ENCODE measurements at places on chromosomes 1 and 21.

DNA sequence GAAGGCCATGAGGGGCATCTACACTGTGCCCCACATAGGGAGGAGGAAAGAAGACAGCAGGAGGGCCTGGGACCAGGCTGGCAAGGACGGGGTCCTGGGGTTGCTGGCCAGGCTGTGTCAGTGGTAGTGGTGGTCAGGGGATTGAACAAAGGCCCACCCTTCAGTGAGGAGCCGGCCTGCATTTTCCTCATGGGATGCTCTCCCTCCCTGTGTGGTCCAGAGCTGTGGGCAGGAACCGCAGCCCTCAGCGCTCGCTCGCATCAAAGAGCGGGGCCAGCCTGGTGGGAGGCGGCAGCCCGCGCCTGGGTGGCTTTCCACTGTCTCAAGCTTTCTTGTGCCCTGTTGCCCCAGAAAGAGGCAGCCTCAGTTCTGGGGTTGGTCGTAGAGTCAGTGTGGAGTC, 24.8 kb downstream of the LHX4 start:
- no peak for DNase-seq

DNA sequence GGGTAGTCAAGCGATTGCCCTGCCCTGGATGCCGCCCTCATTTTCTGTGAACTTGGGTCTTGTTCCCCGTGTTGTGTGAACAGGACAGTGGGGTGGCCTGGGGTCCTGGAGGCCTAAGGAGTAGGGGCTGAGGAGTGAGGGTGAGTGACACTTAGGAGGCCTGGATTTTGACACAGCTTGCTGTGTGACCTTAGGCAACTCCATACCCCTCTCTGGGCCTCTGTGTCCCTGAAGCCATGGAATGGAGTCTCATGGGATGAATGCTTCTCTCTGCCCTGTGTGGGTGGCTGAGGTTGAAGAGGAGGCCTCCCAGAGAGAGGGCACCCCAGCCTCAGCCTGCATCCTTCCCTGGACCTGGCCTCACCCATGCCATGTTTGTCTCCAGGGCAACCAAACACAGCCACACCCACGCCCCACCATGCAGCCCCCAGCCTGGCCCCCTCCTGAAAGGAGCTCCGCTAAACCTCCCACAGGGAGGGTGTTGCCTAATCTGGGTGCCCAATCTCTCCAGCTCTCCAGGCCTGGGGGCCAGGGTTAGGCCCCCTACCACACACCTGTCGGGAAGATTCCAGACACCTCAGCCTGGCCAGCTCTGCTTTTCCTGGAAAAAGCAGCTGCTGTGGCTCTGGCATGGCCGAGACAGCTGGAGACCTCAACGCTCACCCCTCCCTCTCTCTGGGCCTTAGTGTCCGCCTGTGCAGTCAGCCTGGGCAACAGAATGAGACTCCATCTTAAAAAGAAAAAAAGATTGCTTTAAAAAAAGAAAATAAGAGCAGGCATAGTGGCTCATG, 9.9 kb downstream of the MYOM3 start:
- no peak for DNase-seq

DNA sequence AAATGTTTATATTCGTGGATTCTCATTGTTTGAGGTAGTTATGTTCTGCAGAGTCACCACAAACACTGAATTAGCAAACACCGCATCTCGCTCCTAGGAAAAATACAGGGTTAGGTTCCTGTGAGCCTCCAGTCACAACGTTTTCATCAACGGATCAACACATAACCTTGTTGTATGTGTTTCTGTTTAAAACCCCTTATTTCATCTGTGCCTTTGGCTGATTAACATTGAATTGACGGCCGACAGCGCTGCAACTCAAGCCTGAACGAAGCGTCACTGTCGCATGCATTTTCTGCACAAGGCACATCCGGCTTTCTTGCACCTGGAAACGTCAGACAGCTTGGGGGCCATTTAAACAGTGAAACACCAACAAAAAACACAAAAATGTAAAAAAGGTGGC, 8.4 kb downstream of the SLC45A1 start:
- DNase-seq: no peak

DNA sequence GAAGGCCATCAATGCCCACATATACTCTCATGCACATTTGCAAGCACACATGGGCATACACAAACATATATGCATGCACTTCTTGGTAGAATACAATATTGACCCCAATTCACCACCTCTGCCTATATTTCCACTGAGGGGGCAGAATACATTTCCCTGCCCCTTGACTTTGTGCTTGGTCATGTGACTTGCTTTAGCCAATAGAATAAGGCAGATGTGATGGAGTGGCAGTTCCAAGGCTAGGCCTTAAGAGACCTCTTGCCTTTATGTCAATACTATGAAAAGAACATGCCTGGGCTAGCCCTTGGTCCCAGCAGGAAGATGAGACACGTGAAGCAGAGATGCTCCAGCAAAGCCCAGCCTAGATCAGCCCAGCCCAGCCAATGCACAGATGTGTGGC, 66.0 kb upstream of the GRIK3 start:
- DNase-seq: no peak

- DNase-seq: no peak
These were observed 960 bp downstream of the MX2 start for GRCh38 chr21:41362605-41363369.

DNA sequence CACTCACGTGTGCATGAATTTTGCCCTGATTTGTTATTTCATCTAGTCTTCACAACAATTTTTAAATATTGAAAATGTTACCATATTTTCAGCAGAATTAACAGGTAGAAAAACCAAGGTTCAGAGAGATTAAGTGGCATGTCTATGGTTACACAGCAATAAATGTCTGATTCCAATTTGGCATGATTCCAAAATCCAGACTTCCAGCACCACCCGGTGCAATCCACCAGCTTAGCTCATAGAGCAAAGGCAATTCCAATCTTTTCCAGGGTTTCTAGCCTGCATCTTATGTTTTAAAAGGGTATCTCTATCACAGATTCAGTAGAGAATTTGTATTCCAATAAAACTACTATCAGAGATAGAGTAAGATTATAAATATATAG, 161.8 kb downstream of the TPR start:
- no peak for DNase-seq

GRCh38 chr1:187971851-187972250, 1143.1 kb downstream of the PLA2G4A start:
- no peak for DNase-seq

DNA sequence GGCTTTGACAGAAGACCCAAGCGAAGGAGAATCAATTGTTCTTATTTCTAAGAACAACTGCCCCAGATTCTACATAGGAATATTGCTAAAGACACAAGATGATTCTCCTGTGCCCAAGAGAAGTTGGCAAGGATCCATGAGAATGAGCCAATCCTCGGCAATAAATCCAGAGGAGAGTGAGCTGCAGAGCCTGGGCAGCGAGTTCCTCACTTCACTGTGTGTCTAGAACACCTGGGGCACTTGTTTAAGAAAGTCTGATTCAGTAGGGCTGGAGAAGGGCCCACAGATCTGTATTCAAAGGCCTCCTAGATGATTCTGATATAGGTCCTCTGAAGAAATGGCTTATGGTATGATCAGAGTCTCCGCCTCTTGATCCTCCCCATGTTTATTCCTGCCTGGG, 31.8 kb downstream of the GADD45A start:
- no peak for DNase-seq

GRCh38 chr1:19445417-19446342, 39.7 kb downstream of the CAPZB start:
- DNase-seq: no peak

DNA sequence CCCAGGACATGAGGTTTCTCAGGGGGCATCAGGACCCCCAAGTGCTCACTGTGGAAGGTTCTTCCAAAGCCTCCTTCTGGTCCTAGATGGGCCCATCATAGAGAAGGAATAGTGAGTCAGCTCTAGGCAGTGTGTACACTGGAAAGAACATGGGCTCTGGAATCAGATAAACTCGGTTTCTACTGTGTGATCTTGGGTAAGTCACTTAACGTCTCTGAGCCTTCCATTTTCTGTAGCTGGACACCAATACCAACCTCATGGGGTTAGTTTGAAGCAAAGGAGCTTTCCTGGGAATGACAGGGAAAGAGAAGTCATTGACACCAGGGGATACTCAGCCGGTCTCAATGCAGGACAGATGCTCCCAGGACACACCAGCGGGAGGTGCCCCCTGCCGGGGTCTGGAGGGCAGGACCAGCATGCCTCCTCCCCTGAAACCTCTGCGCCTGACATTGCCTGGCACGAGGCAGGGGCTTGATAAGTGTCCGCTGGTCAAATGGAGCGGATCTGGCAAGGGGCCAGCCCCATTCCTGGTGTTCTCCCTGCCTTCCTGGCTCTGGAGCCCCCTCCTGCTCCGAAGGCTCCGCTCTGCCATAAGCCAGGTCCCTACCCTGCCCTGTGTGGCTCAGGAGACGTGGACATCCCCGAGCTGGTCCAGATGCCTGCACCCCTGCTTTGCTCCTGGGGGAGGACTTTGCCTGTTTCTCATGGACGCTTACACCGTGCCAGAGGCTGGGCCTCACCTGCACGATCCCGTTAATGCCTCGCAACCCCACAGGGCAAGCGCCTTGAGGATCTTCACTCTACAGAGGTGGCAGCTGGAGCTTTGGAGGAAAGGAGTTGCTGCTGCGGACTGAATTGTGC, 52.8 kb downstream of the EDN2 start:
- DNase-seq: no peak

- DNase-seq: no peak
These were observed 78.5 kb downstream of the SLC35F3 start for GRCh38 chr1:233982827-233983518.

- no peak for DNase-seq
These were observed 36.9 kb downstream of the FBXO2 start for GRCh38 chr1:11617314-11617713.

DNA sequence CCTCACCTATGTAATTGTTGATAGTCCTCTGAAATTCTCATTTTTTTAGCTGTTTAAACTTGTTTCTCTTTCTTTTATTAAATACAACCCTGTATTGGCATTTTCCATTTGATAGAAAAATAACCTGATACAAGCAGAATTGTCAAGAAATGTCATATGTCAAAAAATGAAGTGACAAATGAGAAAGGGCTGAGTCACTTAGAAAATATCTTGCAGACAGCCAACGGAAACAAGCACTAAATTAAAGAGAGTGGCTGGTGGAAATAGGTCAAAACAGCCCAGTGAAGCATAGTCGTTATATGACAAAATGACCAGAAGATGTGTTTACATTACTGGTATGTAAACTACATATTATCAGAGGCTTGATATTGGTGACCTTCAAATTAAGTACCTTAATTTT, 484.4 kb downstream of the PLA2G4A start:
- no peak for DNase-seq

DNA sequence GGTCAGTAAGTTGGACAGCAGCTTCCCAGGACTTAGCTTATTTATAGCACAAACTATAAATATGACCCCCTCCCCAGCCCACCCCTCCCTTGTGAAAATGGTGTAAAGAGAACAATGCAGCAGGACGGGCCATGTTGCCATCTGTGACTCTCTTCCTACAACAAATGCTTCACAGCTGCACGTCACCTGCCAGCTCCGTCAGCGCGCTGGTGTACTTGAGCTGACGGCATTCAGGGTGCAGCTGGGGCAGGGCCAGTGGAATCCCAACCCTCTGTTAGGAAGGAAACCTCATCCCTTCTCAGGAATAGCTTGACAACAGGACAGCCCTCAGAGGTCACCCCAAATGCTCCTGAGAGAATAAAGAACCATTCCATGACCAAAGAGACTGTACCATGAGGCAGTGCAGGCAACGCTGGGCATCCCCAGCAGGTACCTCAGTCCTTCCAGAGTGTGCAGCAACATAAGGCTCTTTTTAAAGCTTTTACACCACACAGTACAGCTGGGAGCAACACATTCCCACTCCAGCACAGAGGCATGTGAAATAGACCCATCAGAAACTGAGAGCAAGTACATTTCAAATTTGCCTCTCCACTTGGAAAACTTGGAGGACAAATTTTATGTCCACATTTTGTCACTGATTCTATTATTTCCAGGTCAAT, 85.0 kb downstream of the ATP1A1 start:
- DNase-seq: peak; percentile 30

DNA sequence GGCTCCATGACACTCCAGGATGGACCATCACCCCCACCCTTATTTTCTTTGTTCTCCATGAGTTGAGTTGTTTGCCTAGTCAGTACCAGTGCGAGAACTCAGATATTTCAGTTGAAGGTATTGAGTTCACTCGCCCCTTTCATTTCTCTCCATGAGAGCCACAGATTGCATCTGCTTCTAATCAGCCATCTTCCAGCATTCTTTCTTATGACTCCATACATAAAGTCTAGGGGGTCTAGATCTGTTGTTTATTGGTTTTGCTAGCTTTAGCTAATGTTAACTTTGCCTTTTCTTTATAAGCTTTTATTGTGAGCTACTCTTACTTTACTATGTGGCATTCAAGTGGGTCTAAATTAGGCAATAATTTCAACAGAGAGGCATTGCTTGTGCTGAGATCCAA, 71.6 kb upstream of the PDC start:
- DNase-seq: no peak

DNA sequence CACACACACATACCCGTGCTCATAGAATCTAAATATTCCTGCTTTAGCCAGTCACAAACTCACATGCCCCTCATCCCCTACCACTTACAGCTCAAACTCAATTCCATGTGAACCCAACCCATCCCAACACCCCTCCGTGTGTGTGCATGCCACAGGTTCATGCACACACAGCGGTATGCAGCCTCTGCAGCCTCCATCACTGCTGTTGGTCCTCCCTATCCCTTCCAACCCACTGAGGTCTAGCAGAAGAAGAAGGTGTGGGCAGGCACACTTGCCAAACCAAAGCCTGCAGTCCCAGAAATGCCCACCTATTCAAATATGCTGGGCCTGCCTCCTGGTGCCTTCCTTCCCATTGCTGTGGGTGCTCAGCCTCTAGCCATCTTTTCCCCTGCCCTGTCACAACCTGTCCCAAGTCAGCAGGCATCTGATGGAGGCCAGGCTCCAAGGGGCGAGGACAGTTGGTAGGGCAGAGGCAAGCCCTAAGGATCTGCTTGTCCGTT, 26.2 kb downstream of the SLC2A1 start:
- DNase-seq: no peak

- no peak for DNase-seq
These were observed 3.3 kb upstream of the LPAR3 start for GRCh38 chr1:84896279-84896678.

GRCh38 chr1:1179983-1180861, 6.5 kb downstream of the TTLL10 start:
- no peak for DNase-seq

GRCh38 chr1:159838715-159839114, 12.0 kb downstream of the SLAMF8 start:
- no peak for DNase-seq

DNA sequence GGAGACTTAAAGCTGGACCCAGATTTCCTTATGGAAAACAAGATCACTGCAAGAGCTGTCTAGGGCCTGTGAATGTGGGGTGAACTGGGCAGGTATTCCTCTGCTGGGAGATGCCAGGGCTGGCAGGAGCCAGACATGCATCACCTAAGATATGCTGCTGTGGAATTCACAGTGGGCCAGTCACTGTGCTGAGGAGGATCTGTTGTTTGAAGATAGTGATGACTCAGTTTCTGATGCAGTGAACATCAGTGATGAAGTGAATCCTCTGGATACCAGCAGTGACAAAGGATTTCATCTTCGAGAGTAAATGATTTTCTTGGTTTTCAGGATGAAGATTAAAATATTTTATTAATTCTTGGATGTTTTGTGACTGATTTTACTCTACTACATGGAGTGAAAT, 29.9 kb upstream of the CAMSAP2 start:
- DNase-seq: no peak

All from NCI-H2107 (cell line).